ENCODE measurements at places on chromosomes 6 and 20.
A peak's percentile ranks its signal among the peaks of the same experiment; 100 is the strongest.

DNA sequence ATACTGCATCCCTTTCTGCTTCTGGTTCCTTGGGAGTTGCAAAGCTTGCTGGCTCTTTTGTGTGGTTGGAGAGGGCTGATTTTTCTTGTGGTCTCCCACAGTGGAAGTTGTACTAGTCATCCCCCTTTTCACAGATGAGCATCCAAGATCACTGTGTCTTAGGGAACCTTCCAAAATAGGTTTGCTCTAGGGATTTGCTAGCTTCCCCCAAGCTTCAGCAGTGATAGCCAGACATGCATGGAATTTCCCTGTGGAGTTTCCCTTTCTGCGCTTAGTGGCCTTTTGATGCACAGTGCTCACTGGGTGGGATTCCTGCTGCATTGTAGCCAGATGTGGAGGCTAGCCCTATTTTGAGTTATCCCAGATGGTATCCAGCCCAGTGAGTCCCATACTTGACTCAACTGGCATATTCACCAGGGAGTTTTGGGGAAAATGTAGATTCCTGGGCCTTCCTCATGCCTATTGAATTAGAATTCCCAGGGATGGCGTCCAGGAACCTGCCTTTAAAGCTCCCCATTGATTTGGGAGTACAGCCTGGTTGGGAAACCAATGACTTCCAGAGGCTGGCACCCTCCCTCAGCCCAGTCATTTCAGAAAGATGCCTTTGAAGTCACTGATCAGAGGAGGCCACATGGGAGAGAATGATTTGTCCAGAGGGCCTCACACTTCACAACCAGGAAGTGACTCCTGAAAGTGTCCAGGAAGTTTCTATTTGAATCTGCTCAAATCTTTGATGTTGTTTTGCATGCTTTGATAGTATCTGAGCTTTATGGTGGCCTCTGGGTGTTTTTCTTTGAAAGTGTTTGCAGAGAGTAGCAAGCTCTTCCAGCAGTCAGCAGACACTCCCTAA is 25.9 kb downstream of the PPARD start:
- no peak for DNase-seq

DNA sequence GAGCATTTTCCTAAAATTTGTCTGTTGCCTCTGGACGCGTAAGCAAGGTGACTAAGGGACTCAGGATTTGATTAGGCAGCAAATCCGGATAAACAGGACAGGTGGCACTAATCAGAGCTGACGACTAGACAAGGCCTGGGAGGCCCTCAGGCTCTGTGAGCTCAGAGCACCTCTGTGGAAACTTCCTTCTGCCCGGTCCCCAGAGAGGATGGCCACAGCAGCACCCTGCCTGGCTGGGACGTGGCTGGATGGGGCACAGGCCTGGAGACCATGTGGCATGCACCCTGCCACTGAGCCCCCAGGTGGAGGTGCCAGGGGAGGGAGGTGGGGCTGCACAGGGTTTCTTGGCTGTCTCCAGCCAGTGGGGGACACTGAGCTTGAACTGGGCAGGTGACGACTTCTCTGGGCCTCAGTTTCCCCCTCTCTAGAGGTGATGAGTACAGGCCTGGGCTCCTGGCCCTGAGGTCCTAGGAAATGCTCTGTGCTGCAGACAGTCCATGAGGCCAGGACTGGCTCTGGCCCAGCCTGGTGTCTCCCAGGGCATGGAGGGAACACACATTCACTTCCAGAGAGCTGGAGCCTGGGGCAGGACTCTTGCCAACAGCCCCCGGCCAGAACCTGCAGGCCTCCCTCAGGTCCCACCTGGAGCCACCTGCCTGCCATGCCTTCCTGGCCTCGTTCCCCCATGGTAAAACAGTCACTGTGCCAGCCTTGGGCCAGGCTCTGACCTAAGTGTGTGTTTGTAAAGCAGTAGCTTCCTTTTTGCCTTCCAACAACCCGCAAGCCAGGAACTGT is 39.6 kb upstream of the STX16 start:
- no peak for DNase-seq

DNA sequence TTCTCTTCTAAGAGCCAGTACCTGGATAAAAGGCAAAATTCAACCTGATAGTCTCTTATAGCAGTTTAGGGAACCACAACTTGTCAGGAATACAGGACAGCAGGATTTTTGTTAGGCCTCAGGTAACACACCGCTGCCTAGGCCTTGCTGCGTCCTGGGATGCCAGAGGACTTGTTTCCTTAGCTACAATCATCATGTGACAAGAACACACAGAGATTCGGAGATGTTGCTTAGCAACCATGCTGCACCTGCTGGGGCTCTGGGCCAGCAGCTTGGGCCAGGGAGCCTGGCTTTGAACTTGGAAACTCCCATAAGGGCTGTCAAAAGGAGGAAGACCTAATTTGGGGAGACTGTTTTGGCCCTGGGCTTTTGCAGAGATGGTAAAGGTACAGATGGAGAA is 36.1 kb upstream of the CHD6 start:
- DNase-seq = no peak

DNA sequence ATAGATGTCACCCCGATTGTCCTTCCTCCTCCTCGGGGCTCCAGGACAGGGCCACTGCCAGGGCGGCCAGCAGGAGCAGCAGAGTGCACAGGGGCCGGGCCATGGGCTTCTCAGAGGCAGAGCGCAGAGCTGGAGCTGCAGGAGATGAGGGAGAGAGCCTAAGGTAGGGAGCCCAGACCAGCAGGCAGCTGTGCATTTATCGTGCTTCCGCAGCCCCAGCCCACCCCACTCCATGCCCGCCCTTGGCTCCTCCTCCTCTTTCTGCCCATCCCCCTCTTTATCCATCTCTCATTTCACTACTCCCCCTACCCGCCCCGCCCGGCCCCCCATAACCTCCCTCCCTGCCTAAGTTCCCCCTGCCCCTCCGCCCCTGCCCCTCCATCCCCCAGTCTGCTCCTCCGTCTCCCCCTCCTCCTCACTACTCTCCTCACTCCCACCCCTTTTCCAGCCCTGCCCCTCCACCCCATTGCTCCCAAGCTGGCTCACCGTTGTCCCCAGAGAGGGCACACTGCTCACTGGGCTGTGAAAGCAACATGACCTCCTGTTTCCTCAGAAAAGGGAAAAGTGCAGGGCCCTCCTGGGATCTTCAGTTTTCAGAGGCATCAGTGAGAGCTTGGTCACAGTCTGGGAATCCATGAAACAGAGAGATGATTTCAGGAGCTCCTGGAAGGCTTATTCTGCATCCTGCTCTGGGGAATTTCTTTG is 25.5 kb upstream of the CST1 start:
- no peak for DNase-seq

DNA sequence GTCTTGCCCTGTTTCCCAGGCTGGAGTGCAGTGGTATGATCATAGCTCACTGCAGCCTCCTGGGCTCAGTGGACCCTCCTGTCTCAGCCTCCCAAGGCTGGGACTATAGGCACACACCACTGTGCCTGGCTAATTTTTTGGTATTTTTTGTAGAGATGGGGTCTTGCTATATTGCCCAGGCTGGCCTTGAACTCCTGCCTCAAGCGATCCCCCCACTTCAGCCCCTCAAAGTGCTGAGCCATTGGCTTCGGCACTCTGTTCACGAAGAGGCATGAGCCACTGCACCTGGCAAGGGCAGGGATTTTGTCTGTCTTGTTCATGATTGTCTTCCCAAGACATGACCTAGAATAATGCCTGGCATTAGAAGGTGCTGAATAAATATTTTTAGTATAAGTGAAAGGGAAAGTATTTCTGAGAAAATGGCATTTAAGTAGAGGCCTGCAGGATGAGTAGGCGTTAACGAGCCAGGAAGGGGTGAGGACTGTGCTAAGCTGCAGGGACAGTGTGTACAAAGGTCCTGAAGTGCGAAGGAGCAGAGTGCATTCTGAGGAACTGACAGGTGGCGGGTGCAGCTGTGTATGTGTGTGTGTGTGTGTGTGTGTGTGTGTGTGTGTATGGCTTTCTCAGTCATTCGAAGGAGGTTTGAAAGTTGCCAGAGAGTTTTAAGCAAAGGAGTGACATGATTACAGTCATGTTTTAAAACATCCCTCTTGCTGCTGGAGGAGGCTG is 43.0 kb downstream of the VEGFA start:
- DNase-seq = no peak

GRCh38 chr6:17484201-17484849 is 90.9 kb downstream of the CAP2 start:
- DNase-seq = no peak

DNA sequence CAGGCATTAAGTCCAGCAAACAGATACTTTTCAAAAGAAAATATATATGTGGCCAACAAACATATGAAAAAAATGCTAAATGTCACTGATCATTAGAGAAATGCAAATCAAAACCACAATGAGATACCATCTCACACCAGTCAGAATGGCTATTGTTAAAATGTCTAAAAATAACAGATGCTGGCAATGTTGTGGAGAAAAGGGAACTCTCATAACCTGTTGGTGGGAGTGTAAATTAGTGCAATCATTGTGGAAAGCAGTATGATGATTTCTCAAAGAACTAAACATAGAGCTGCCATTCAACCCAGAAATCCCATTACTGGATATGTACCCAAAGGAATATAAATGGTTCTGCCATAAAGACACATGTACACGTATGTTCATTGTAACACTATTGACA is 20.6 kb downstream of the KCNQ5 start:
- DNase-seq = no peak

GRCh38 chr6:10425975-10426780 is 11.3 kb upstream of the TFAP2A start:
- no peak for DNase-seq

GRCh38 chr6:129007701-129008373 is 124.9 kb downstream of the LAMA2 start:
- DNase-seq = no peak

DNA sequence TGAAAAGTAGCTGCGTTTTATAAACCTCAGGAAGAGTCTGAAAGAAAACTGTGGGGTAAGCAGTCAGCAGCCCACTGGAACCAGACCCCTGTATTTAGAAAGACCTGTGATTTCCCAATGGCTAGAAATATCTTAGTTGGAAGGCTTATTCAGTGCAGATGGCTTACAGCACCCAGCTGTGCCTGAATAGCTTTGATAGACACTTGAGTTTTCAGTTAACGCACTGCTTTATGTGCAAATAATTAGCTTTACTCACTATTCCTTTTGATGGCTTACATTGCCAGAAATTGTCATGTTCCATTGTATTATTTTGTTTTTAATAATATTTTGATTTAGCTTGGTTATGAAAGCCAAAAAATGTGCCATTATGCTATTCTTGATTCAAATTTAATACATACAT is 465.3 kb upstream of the SYNCRIP start:
- DNase-seq = no peak

GRCh38 chr6:163857421-163857820 is 442.9 kb downstream of the QKI start:
- DNase-seq = no peak

GRCh38 chr20:49308875-49309274 is 31.0 kb upstream of the ZNFX1 start:
- DNase-seq = no peak

GRCh38 chr20:59145247-59145923 is 18.2 kb upstream of the ZNF831 start:
- DNase-seq = no peak

GRCh38 chr6:125888989-125889656 is 67.4 kb upstream of the HINT3 start:
- DNase-seq = peak; percentile 47

DNA sequence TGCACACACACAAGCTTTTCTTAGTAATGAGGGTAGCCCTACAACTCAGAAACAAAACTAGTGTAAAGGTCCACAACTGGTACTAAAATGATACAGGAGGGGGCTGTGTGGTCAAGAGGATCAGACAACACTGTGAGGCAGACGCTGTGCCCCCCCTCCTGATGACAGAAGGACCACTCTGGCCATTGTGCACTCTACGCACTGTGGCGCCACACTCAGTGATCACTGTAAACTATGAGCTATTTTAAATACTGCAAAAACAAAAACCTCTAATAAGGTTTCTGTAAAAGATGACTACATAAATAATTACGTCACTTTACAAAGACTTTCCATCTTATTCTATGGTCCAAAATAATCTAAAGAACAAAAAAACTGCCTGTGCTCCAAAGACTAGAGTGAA is 96.1 kb downstream of the SLC23A2 start:
- DNase-seq = no peak

GRCh38 chr20:60469829-60470228 is 511.6 kb downstream of the CDH26 start:
- no peak for DNase-seq

- DNase-seq = no peak
Observed at GRCh38 chr6:139701695-139702094, 327.2 kb upstream of the CITED2 start.

DNA sequence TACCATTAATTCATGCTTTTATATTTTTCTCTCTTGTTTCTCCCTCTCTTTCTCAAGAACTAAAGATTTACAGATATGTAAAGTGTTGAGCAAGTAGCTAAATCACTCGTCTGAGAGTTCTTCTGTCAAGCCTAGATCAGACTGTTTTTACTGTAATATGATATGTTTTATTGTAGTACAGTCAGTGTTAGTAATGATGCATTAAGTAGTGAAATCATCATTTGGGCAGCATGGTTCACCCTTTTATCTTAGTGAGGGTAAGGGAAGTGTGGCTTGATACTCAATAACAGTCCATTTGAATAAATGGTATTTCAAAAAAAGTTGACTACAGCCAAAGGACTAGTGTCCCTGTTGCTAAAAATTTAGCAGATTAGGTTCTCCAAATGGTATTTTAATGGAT is 9.2 kb downstream of the CYB5R4 start:
- DNase-seq = peak; percentile 19

DNA sequence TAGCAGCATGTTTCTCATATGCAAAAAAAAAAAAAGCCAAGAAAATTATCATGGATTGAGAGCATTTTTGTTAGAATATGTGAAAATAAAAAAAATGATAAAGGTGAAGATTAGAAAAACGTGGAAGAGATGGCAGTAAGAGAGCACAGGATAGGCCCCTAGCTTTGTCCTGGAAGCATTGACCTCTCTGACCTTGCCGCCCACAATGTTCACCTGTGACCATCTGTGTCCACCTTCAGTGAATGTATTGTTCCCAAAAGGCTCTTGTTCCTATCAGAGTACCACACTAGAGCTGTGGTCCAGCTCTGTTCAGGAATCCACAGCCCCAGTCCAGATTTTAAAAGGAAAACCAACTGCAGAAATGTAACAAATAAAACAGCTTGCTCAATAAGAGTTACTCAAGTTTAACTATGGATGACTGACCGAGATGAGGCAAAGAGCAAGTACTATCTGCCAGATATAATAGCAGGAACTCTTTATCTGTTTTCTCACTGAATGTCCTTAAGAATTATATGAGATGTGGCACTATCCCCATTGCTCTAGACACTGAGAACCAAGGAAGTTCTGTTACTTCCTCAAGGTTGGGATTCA is 287.7 kb upstream of the STXBP5 start:
- no peak for DNase-seq

GRCh38 chr6:113676968-113677367 is 180.2 kb upstream of the MARCKS start:
- DNase-seq = no peak

GRCh38 chr20:9467995-9468394 is 46.4 kb upstream of the LAMP5 start:
- DNase-seq = no peak

All from NCI-H460 (cell line).